Stimulated activated CD4-positive, alpha-beta T cell treated with anti-CD3 and anti-CD28 coated beads, Interleukin-4, amount 100 ng/mL, for 1 hour (primary cell): ENCODE measurements at places on chromosomes 5 and 9.

- DNase-seq, result no peak
These were observed 89.1 kb downstream of the ACTL7B start for GRCh38 chr9:108766626-108767161.

- no peak for DNase-seq
These were observed 15.4 kb downstream of the IL9 start for GRCh38 chr5:135880278-135880677.

DNA sequence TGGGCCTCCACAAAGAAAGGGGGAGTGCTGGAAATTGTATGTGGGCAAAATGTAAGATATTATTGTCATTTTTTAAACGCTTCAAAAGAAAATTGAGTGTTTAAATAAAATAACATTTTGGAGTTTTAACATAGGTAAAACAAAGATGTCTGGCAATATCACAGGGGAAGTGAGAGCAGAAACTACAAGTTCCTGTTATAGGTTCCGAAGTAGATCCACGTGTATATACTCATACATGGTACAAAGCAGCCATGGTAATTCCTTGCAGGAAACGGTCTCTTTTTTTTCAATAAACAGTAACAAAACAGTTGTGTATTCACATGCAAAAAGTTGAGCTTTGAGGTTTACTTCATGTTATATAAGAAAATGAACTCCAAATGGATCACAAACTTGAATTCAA is 78.4 kb downstream of the MTRR start:
- no peak for DNase-seq

GRCh38 chr5:159640446-159640845 is 275.8 kb upstream of the ADRA1B start:
- DNase-seq, result no peak

DNA sequence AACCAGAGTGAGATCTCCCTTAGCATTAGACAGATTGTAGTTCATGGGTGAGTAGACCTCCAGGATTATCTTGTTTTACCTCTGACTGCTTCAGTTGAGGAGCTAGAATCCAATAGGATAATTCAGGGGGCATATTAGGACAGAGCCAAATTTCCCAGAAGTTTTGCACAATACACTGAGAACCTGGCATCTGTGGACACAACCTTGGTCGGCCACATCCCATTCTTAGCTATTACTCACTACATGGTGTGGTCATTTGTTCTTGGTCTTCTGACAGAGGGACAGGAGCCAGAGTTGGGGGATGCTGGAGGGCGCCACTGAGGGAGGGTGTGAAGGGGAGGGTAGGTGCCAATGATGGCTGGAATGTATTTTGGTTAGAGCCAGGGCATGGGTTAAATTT is 66.6 kb downstream of the NPR3 start:
- DNase-seq, result no peak

GRCh38 chr5:17720071-17720470 is 85.8 kb downstream of the TAF11L14 start:
- no peak for DNase-seq

GRCh38 chr9:2158111-2158610 is 143.0 kb downstream of the SMARCA2 start:
- peak; percentile 35 for DNase-seq

DNA sequence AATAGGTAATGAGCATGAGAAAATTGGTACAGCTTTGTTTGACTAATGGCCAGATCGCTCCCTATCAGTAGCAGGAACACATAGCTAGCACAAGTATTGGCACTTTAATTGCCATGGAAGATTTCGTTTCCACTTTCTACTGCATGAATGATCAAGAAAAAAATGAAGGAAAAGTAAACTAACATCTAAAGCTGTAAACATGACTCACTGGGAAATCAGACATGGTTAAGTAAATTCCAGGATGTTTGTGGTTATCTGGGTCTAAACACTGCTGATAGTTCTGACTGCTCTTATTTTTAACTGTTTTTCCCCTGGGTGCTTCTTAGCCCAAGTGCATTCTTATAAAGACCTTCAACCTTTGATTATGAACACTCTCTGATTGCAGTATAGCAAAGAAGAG is 388.9 kb downstream of the NR2F1-AS1 start:
- no peak for DNase-seq
